NCI-H1436 treated with DMSO at 0.1 percent for 48 hours (cell line): ENCODE measurements at places on chromosomes 12 and 14.

DNA sequence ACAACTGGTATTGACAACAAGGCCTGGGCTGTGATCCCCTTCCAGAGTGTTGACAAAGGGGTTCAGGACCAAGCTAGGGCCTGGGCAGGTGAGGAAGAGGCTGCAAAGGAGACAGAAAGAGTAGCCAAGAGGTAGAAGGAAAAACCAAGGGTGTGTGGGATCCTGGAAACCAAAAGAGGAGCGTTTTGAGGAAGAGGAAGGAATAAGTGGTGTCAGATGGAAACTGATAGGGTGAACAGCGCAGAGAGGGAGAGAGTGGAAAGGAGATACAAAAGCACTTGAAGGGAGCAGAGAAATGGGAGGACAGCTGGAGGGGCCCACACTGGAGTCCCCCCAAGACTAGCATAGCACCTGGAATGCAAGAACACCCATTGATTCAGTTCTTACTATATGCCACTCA, 8.3 kb upstream of the HVCN1 start:
- no peak for DNase-seq

- no peak for DNase-seq
Observed at GRCh38 chr12:108459149-108459548, 55.9 kb upstream of the FICD start.

DNA sequence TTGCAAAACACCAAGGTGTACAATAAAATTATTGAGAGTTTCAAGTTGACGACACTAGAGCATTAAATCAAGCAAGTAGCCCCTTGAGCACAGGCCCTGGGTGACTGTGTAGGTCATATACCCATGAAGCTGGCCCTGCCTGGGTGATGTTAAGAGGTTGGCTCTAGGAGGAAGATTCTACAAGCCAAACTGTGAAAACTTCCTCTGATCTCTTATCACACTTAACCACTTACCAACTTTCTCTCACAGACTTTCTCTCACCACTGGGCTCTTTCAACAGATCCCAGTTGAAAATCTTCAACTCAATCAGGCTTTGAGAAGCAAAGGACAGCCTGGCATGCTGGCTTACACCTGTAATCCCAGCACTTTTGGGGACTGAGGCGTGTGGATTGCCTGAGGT, 186.9 kb upstream of the BTG1 start:
- no peak for DNase-seq

GRCh38 chr12:129496226-129496625, 407.6 kb downstream of the TMEM132D start:
- no peak for DNase-seq

DNA sequence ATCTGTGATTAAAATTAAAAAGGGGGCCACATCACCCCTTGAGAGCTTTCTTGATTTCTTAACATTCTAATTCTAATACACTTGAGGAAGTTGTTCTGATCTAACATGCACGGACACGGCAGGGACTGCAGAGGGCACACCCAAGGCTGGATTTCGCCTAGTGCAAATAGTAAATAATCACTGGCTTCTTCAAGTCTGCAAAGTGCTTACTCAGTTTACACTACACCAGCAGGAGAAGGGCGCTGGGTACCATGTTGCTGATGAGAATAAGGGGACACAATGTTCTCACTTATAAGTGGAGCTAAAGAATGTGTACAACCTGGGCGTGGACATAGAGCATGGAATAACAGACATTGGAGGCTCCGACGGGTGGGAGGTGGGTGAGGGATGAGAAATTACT, 34.2 kb downstream of the TBX5 start:
- no peak for DNase-seq
